Stomach (tissue), 19 donors: ENCODE measurements at places on chromosomes 6 and 20.

GRCh38 chr20:44495257-44495656, 19.6 kb downstream of the TTPAL start:
- no peak for DNase-seq

DNA sequence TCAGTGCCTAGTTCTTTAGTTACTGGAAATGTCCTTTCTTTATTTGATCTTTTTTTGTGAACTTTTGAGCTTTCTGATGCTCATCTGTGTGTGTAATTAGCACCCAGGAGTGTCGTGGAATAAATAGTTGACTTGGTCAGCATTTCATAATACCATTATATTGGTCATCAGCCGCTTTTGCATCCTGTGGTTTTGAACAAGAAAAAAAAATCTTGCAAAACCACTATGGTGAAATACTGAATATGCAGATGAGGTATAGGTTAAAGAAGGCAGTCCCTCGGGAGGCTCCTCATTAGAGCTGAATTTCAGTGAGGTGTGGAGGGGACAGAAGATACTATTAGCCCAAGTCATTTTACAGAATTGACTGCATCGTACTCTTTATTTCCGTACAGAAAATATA, 90.1 kb downstream of the FOXO3 start:
- no peak for DNase-seq

DNA sequence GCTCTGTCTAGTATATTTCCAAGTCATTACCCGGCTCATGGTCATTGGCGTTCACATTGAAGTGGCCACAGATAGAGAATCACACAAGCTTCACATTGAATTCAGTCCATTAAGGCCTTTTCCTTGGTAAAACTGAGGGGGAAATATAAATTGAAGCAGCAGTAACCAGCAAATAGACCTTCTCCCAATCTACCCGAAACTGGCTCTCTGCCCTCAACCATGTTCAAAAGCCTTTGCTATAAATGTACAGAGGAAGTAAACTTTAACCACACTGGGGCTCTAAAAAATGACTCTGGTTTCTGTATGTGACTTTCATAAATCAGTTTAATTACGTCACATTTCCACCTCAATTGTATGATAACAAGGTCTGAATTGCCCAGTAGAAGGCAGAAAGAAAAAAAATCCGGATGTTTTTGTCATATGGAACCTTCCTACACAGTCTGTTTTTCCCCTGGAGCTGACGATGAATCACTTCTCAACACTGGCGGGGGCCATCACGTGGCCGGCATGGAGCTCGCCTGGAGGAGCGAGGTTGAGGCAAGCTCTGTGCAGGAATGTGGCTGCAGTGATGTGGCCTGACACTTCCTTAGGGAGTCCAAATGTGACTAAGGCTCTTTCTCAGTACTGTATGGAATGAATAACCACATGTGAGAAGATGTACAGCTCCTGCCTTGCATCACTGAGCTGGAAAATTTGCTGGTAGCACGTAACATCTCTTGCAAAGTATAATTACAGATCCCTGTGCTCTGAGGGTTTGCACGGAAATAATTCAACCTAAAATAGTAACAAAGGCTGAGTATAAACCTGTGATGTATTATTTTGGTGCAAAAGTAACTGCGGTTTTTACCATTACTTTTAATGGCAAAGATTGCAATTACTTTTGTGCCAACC, 58.6 kb upstream of the SNX9 start:
- DNase-seq: peak; percentile 78

DNA sequence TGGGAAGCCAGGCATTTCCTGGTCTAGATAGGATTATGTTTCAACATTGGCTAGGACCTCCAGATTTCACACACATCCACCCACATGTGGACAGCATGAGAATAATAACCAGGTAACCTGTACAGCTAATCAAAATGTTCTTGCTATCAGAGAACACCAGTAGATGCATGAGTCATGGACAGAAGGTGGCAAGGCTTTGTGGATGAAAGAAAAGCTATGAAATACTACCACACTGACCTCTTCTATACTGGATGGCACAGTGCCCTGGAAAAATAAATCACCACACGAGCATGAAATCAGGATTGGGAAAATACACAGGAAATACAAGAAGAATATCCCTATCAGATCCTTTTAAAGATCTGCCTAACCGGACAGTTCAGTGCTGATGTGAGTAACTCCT, 113.0 kb downstream of the GMDS start:
- no peak for DNase-seq

DNA sequence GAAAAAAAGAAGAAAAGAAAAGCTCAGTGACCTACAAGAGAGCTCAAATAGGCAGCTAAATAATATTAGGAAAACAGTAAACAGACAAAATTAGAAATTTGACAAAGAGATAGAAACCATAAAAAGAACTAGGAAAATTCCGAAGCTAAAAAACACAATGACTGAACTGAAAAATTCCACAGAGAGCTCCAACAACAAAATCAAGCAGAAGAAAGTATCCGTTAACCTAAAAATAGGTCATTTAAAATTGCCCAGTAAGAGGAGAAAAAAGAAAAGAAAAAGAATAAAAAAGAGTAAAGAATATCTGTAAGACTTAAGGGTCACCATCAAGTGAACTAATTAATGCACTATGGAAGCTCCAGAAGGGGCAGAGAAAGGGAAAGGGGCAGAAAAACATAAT, 6.6 kb upstream of the ECHDC1 start:
- no peak for DNase-seq

DNA sequence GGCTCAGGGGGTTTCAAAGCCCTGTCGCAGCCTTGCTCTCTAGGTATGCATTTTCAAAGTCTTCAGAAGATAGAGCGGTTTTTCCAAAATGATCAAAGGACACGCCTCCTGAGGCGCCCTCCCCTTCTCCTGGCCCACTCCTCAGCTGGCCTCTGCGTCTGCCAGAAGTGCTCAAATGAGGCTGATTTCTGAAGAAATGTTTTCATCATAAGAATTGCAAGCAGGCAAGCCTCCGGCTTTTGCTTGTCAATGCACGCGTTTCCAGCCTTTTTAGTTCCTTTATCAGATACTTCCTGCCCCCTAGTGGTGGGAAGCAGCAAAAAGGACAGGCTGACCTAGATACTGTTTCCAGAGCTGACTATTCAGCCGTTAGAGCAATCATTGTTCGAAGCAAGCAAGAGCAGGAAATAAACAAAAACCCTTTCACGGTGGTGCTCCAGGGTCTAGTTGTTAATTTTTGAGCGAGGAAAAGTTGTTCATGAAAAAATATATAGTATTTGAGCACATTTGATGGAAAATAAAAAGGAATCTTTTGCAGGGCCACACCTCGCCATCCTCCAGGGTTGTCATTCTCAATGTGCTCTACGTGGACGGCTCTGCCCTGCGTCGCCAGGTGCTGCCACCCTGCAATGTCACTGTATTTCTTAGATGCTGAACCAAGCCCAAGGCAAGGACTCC, 93.4 kb upstream of the ASF1A start:
- DNase-seq: peak; percentile 86

DNA sequence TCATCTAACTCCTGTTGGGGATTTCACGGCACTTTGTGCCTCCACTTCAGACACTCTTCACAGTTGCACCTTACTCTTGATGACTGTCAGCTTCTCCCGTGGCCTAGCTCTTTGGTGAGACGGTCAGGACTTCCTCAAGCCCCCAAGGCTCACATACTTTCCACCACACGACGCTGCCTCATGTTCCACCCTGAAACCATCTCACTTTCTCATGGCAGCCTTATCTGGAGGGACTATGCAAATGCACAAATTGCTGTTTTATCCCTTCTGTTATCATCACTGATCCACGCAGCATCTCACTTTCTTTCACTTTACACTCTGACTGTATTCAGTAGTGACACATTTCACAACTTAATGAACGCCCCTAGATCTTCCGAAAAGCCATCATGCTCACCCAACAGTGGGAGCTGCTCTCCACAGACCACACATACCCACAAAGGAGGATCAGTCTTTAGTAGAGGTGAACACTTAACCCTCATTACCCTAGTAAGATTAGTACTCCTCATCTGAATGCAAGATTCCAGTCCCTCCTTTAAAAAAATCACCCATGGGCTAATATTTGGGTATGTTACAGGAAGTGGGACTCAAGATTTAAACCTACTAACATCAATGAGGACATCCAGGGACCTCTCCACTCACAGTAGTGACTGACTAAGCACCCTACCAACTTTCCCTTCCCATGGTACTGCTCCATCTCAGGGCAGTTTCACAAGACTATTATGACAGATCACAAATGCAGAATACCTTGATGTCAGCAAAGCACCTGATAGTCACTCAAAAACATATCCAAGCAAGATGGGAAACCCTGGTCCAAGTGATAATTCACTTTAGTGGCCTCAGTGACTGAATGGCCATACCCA, 35.4 kb downstream of the FYN start:
- DNase-seq: no peak

- peak; percentile 90 for DNase-seq
Measured at GRCh38 chr20:40945754-40946450, 82.7 kb upstream of the TOP1 start.

GRCh38 chr6:158905277-158905676, 86.1 kb upstream of the EZR start:
- DNase-seq: no peak
